Hindlimb muscle (tissue), 1 donor: ENCODE measurements at places on chromosomes 6 and 20. TPM values are rescaled to one million over a fixed set of nuclear protein-coding genes. Genes with fewer than 3 reads are reported as not detected.

DNA sequence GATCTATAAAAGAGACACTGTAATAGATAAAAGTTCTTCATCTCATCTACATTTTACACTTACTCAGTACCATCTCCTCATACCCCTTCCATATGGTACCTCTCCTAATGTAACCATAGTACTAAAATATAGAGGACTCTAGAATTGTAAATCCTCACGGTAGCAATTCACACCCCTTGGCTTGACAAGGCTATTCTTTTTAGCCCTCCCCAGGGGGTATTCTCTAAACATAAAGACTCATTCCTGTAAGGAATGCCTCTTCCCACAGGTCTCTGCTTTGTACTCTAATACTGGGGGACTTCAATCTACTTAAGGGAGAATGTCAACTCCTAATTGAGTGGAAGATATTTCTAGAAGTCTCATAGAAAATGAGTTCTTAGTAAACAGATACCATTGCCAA is 85.9 kb downstream of the VIP start:
- no peak for DNase-seq

DNA sequence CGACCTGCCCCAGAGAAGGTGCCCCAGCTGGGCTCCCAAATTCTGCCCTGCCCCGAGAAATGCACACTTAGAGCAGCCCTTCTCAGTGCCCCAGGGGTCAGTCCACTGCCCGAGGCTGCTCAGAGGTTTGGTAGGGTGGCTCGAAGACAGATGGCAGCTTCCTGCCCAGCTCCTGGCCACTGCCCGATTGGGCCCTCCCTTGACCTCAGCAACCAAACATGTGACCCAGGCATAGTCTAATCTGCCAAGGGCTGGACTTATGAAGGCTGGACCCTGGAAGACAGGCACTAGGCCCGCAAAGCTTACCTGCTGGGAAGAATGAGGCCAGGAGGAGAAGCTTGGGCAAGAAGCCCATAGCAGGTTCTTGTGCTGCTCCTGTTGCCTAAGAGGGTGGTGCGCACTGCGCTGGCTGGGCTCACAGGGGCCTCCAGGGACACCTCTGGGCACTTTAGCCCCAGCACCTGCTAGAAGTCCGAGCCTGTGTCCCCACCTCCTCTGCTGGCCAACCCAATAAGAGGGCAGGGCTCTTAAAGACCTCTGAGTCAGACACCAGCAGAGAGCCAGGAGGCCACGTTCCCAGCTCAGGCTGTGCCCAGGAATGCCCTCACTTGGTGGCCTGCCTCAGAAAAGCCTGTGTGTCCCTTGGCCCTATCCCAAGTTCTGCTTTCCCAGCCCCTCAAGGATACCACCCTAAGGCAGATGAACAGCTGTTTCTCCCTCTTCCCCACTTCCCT is 5.5 kb downstream of the SIGLEC1 start:
- no peak for DNase-seq

- DNase-seq = no peak
Observed at GRCh38 chr6:72955666-72956065, 269.6 kb downstream of the KHDC1L start.

Gene SPEF1
- not detected for polyA plus RNA-seq

- no peak for DNase-seq
Observed at GRCh38 chr20:47237715-47238114, 118.8 kb downstream of the ZMYND8 start.

- no peak for DNase-seq
Observed at GRCh38 chr6:37739618-37740017, 41.9 kb upstream of the MDGA1 start.

DNA sequence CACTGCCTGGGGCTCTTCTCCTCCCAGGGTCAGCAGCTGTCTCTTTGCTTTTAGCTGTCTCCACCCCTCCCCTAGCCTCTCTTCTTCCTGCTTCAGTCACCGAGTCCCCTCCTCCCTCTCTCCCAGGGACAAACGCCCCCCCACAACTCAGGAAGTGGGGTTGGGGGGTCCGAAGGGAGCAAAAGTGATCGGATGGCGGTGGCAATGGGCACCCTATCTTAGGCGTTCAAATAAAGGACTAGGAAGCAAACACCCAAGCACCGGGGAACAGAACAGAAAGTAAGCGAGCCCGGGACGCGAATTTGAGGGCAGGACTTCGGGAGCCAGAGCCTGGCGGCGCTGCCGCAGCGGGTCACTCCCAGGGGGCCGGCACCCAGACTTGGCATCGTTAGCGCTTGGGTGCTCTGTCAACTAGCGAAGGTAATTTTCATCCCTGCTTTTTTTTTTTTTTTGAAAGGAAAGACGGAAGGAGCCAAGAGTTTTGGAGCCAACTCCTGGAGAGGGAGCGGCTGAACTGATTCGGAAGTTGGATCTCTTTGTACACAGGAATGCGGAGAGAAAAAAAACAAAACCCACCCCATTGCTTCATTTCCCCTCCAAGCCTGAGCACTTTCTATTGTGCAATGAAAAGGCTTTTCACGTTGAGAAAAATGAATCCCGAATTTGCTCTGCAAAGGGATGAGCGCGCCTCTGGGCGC is 815 bp upstream of the ITPR3 start:
- DNase-seq = peak; percentile 60

GRCh38 chr6:43092635-43093034 is 16.5 kb downstream of the PTK7 start:
- no peak for DNase-seq

DNA sequence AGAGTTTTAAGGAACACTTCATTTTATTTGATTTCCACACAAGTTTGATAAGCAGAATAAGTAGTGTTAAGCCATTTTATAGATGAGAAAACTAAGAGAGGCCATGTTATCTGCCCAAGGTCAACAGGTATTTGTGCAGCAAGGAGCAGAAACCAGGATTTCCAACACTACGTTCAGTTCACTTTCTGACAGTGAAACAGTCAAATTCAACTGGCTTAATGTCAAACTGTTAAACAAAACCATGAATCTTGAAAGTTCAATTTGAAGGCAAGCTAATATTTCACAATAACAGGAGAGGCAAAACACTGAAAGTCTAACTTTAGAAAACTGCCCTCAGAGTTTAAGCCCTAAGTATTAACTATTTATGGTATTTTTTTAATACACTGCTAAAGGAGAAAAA is 32.6 kb downstream of the DTNBP1 start:
- DNase-seq = no peak

Gene C20orf141
- polyA plus RNA-seq = not detected
